Stimulated activated CD4-positive, alpha-beta T cell treated with anti-CD3 and anti-CD28 coated beads, Interleukin-1b, Interleukin-23, amount 100 ng/mL, for 24 hours (primary cell): ENCODE measurements at places on chromosomes 7 and 10.

- no peak for DNase-seq
Measured at GRCh38 chr7:124720195-124720594, 45.4 kb downstream of the GPR37 start.

- no peak for DNase-seq
Measured at GRCh38 chr10:58952747-58953466, 223.5 kb upstream of the PHYHIPL start.

- no peak for DNase-seq
Measured at GRCh38 chr10:22875581-22875980, 52.3 kb upstream of the ARMC3 start.

DNA sequence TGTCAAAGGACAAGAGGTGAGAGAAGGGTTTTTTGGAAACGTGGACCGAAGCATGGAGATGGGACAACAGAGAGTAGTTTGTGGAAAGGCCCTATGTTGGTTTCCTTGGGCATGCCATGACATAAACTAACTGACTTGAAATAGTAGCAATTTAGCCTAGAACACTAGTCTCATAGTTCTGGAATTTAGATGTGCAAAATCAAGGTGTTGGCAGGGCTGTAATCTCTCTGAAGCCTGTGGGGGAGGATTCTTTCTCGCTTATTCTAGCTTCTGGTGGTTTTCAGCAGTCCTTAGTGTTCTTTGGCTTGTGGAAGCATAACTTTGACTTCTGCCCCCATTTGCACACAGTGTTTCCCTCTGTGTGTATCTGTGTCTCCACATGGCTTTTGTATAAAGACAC is 283.4 kb downstream of the GFRA1 start:
- DNase-seq: no peak

DNA sequence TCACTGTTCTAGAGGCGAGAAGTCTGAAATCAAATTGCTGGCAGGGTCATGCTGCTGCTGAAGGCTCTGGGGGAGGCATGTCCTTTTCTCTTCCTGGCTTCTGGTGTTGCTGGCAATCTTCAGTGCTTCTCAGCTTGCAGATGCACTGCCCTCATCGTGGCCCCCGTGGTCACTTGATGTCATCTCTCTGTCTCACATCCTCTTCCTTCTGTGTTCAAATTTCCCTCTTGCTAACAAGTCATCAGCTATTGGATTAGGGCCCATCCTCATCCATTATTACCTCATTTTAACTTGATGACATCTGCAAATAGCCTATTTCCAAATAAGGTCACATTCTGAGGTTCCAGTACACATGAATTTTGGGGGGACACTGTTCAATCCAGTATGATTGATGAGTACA is 36.6 kb upstream of the SRGN start:
- DNase-seq: no peak

GRCh38 chr10:114899982-114900381 is 38.0 kb upstream of the TRUB1 start:
- no peak for DNase-seq
